NCI-H2081 (cell line): ENCODE measurements at places on chromosomes 2 and 18.

GRCh38 chr2:10071595-10071994 is 8.6 kb downstream of the CYS1 start:
- no peak for DNase-seq

- DNase-seq: peak; percentile 71
Measured at GRCh38 chr2:121355488-121355887, 70.5 kb upstream of the TFCP2L1 start.

DNA sequence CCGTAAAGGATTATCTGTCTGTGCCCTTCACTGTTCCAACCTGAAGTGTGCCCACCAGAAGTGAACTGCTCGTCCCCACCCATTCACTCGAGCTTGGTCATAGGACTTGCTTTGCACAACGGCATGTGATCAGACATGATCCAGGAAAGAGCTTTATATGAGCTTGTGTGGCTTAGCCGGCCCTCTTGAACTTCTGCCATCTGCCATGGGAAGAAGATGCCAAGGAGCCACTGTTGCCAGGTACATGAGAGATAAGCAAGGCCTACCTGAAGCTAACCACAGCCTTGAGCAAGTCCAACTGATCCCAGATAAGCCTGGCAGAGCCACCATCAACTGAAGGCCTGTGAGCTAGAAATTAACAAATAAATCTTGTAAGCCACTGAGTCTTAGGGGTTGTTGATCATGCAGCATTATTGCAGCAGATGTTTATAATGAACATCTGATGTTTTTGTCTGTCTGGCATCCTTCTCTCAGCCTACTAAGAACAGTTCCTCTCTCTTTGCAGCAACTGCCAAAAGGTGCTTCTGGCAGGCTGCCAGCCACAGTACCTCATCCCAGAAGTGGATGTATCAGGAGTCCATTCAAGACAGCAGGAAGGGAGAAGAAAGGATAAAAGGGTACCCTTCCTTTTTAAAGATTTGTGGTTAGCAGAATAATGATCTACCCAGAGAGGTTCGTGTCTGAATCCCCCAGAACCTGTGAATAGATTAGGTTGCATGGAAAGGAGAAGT is 16.8 kb downstream of the DBI start:
- no peak for DNase-seq

DNA sequence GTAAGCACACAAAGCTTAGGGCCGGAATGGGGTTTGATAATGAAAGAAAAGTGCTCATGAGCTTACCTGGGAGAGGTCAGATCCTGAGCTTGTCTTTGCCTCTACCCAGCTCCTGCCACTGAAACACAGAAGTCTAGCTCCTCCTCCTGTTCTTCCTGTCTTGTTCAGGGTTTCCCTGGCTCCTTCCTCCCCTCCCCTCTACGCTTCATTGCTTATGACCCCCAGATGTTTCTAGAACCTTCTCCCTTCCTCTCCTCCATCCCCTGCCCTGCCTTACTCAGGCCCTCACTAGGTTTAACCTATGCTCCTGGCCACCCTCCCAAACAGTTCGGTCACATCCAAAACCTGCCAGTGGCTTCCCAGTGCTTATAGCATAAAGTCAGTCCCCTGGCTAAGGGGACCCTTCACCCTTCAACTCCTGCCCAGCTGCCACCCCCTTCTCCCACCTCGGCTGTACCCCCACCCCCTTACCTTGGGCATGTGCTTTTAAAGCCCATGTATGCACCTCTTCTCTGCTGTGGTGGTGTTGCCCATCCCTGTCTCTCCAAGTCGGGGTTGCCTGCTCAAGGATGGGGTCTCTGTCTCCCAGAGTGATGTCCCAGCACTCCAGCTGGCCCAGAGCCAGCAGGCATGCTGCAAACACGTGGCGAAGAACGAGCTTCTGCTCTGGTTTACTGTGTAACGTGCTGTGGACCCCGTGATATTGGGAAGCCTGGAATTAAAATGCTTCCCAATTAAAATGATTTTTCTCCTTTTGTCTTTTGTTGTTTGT is 233.6 kb downstream of the TPGS2 start:
- DNase-seq: no peak

- DNase-seq: peak; percentile 19
Measured at GRCh38 chr2:232438951-232439757, 16.8 kb upstream of the ALPI start.

DNA sequence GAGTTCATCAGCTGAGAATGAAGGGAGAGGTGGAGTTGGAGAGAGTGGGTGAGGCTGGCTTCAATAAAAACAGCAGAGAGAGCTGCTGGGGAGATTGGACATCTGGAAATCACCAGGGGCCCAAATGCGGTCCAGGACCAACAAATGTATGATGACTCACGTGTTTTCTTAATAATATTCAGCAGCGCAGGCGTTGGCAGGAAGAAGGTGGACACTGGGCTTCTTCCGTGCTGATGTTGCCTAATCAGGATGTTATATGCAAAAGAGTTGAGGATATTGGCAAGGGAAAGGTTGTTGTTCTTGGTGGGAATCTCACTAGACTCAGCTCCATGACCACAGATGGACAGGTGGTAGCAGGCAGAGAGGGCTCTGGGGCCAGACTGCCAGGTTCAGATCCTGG is 12.8 kb upstream of the PLA2R1 start:
- DNase-seq: no peak

DNA sequence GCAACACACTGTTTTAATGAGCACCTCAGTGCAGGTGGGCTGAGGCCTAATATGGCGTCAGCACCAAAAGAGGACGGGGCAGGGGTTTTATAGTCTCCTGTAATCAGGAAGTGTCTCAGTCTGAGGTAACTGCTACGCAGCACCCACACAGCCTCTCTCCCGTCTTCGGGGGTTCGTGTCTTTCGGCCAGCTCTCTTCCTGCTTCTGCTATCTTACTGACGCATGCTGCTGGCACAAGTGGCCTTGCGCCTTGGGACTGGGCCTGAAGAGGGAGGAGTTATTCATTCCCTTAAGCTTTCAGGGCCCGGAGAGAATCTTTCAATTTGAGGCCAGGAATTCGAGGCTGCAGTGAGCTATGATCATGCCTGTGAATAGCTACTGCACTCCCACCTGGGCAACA is 14.5 kb upstream of the PAPOLG start:
- no peak for DNase-seq

GRCh38 chr18:53971331-53971730 is 253.1 kb downstream of the MBD2 start:
- no peak for DNase-seq

DNA sequence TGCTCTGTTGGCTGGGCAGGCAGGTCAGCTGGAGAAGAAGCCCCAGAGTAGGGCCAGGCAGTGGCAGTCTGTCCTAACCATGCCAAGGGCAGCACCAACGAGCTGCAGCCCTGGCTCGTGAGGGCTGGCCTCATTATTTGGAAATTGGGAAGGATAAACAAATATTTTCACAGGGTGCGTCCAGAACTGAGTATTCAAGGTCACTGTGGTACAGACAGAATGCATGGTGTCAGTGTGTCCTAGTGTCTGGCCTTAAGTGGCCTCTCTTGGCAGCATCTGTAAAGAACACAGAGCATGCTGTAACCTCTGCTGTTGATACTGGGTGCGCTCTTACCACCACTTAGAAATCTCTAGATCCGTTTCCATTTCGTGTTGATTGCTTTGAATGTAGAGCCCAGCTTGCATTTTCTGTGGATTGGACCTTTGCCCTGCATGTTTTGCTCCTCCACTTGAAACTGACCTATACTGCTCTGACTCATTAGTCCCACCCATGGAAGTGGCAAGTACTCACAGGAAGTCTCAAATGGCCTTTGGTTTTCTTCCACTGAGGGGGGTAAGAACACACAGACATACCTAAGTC is 88.2 kb downstream of the GREB1L start:
- no peak for DNase-seq

DNA sequence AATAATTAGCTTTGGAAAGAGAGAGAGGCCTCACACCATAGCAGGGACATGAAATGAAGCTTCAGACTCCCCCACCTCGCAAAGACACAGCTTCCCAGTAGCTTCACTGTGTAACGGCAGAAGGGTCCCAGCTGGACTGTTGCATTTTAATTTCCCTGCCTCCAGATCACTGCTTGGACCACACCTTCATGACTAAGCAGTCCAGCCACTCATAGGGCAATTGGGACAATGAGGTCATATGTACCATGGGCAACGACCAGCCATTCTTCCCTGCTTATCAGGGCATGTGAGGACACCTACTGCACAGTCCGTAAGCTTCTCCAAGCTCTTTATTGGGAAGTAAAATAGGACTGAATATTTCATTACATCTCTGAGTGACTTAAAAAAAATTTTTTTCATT is 183.0 kb downstream of the MREG start:
- DNase-seq: no peak

- no peak for DNase-seq
Measured at GRCh38 chr2:62657783-62658182, 47.7 kb upstream of the EHBP1 start.

GRCh38 chr2:175282300-175282699 is 100.8 kb upstream of the ATP5MC3 start:
- DNase-seq: peak; percentile 79

DNA sequence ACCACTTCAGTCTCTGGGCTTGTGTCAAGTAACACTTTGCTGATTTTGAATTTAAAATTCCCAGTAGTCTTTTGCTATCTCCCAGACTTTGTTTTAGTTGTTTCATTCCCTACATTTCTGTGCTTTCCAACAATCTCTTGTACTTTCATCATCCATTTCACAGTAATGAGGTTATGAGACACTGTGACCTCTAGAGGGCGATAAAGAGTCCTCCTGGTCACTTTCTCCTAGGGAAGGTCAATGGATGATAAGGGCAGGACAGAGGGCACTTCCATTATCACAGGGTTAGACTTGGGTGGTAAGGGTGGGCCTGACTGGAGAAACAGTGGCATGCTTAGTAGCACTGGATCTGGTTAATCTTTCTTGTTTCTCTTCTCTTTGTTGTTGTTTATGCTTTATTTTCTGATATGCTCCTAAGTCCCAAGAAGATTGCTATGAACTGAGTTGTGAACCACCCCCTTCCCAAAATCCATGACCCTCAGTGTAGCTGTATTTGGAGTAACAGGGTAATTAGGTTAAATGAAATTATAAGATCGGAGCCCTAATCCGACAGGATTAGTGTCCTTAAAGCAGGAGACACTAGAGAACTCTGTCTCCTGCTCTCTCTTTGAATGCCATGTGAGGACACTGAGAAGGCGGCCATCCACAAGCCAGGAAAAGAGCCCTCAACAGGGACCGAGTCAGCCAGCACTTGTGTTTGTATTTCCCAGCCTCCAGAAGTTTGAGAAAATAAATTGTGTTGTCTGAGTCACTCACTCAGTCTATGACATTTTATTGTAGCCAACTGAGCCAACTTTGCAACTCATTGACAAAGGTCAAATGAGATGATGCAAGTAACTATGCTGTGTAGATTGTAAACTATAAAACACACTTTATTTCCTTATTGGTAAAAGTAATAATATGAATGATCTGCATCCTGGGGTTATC is 779.2 kb downstream of the CNTNAP5 start:
- peak; percentile 37 for DNase-seq

DNA sequence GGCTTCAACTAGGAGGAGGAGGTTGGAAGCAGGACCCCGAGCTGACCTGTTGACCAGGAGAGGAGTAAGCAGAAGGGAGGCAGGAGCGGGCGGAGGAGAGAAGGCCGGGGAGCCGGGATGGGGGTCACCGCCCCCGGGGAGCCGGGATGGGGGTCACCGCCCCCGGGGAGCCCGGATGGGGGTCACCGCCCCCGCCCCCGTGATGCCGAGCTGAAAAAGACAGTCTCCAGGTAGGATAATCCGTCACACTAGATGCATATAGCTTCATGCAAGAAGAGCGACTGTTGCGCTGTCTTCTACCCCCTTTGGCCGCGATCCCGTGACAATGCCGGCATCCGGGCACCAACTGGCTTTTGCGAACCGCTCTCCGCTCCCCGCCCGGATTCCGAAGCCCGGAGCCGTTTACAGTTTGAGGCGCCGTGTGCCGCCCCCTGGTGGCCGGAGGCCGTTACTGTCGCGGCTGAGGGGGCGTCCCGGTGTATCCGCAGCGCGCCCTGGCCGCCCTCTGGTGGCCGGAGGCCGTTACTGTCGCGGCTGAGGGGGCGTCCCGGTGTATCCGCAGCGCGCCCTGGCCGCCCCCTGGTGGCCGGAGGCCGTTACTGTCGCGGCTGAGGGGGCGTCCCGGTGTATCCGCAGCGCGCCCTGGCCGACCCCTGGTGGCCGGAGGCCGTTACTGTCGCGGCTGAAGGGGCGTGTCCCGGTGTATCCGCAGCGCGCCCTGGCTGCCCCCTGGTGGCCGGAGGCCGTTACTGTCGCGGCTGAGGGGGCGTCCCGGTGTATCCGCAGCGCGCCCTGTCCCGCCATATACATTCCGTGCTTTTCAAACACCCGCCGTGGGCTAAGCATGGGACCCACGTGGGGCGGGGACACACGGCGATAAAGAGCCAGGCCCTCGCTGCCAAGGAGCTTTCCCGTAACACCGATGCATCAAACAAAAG is 89.6 kb downstream of the ACTR3 start:
- DNase-seq: no peak

DNA sequence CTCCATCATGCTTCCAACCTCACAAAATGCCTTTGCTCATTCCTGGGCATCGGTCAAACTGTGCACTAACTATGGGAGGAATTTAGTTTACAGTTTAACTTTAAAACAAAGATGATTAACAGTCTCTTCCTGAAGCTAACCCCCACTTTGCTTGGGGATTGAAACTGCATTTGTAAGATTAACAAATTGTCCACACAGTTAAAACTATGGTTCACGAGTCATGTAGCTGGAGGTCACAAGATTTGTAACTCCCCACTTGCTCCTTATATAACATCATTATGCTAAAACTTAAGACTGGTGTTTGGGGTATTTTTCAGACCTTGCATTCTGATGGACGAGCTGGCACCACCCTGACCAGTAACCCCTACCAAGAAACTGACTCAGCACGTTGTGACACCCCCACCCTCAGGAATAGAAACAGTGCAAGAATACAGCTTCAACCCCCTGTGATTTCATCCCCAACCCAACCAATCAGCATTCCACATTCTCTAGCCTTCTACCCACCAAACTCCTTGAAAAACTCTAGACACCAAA is 252.3 kb downstream of the MBD5 start:
- no peak for DNase-seq

- DNase-seq: no peak
Measured at GRCh38 chr2:6920743-6921064, 3.5 kb downstream of the RNF144A start.
